ENCODE measurements at places on chromosomes 1 and 21. TPM values are rescaled to one million over a fixed set of nuclear protein-coding genes. Genes with fewer than 3 reads are reported as not detected.

DNA sequence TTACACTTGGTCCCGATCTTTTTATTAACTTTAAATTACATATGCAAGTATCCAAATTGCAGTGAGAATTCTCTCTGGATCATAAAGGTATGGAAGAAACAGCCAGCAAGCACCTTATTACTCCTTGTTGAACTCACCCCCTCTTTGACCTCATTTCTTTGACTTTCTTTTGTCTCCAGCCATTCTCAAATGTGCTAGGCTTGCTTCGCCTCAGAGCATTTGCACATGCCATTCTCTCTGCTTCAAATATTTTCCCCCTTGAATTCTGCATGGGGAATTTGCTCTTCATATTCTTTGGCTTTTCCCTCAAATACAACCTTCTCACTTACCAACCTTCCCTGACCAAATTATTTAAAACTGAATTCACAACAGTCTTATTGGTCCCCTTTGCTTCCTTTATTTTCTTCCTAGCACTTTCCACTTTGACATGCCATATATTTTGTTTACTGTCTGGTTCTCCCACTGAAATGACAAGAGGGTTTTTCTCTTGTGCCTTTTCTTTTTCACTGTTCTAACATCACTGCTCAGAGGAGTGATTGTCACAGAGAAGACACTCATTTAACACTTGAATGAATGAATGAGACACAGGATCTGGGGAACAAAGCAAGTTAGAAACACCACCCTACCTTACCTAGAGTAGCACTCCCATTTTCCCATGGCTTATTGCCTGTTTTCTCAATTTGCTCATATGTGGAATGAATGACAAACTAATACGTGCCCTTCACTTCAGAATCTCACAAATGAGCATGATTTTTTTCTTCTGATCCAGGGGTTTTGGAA lies 1.4 kb upstream of the PGBD2 start:
- DNase-seq, result no peak

GRCh38 chr1:112636056-112636455 lies 16.4 kb downstream of the CAPZA1 start:
- no peak for DNase-seq

- no peak for DNase-seq
Measured at GRCh38 chr1:66348776-66349175, 185.2 kb upstream of the SGIP1 start.

GRCh38 chr1:167440345-167440744 lies 78.0 kb downstream of the CD247 start:
- no peak for DNase-seq

GRCh38 chr21:31282095-31282709 lies 61.9 kb downstream of the TIAM1 start:
- peak; percentile 85 for DNase-seq

DNA sequence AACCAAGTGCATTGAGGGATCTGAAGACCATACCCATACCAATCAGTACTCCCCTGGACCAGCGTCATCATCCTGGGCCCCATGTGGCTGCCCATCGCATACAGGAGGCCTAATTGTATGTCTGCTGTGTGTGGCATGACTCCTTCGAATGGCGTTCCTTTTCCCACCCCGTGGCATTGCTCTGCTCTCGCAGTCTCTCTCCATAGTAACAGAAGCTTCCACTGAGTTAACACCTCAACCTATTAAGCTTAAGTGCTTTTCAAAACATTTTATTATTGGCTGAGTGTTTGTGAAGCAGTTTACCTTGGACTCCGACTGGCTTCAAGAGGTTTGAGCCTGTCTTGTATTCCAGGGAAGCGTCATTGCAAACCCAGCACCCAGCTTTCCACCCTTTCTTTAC lies 187.1 kb upstream of the LMO4 start:
- no peak for DNase-seq

DNA sequence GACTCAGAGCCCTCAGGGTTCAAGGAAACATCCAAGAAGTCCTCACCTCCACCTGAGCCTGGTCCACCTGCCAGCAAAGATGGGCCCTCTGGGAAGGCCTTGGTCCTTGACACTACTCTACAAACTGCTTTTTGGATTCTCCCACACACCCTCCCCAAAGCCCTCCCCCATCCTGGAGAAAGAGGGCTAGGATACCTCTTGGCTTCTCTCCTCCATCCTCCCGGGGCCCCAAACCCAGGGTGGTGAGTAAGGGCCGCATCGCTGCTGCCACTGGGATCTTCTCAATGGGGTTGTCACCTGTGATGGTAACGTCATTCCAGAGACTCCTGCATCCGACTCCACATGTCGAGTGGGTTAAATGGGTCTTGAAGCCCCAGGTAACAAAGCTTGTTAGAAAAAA lies 26.6 kb downstream of the MATN1 start:
- no peak for DNase-seq

RGSL1 gene
- not detected for total RNA-seq

MAP3K7CL gene
- total RNA-seq, result 35.8 TPM

CD84 gene
- not detected for total RNA-seq

VPS26C gene
- 60.5 TPM for total RNA-seq

Data from Daoy (cell line).